Aorta (tissue), 5 donors: ENCODE measurements at places on chromosomes 5 and 9. TPM values are rescaled to one million over a fixed set of nuclear protein-coding genes. Genes with fewer than 3 reads are reported as not detected.
A peak's percentile ranks its signal among the peaks of the same experiment; 100 is the strongest.

Gene MPDZ
- total RNA-seq, result 96.5 TPM

Gene GMCL2
- not detected for total RNA-seq

GRCh38 chr9:27125030-27125429 lies 16.0 kb downstream of the TEK start:
- no peak for DNase-seq
- H3K4me3 ChIP-seq, result no peak overlapping the region
- H3K4me1 ChIP-seq, result no peaks in the 10 kb centered on the region

- H3K4me1 ChIP-seq, result no peaks in the 10 kb centered on the region
- no peaks in the 10 kb centered on the region for H3K36me3 ChIP-seq
- H3K27ac ChIP-seq, result peak overlapping the region; percentile 23
- no peak overlapping the region for H3K4me3 ChIP-seq
Measured at GRCh38 chr9:13786131-13786530, 506.6 kb upstream of the MPDZ start.

DNA sequence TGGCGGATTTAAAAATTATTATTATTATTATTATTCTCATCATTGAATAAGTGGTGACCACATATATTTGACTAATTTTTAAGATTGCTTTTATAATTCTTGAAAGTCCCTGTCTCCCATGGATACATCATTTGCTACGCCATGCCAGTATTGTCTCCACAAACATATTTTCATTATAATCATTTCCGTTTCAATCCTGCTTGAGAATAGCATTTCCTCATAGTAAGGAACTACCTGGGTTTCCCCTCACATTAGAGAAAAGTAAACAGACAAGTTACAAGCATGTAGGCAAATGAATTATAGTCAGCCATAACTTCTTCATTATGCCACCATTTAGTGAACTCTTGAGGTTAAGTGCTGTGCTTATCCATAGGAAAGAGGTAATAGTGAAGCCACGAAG lies 276.6 kb downstream of the NFIB start:
- no peaks in the 10 kb centered on the region for H3K27me3 ChIP-seq
- peaks cover 1% of the 10 kb centered on the region for H3K4me1 ChIP-seq
- H3K36me3 ChIP-seq, result no peaks in the 10 kb centered on the region
- H3K4me3 ChIP-seq, result no peak overlapping the region

GRCh38 chr5:128490761-128491160 lies 47.3 kb downstream of the FBN2 start:
- no peak for DNase-seq
- H3K4me3 ChIP-seq, result no peak overlapping the region
- no peak overlapping the region for H3K27ac ChIP-seq
- H3K27me3 ChIP-seq, result no peaks in the 10 kb centered on the region
- H3K36me3 ChIP-seq, result no peaks in the 10 kb centered on the region
- no peaks in the 10 kb centered on the region for H3K4me1 ChIP-seq

- no peak overlapping the region for H3K27ac ChIP-seq
- H3K27me3 ChIP-seq, result no peaks in the 10 kb centered on the region
- peaks cover 2% of the 10 kb centered on the region for H3K36me3 ChIP-seq
- no peak overlapping the region for H3K4me3 ChIP-seq
- no peaks in the 10 kb centered on the region for H3K4me1 ChIP-seq
Measured at GRCh38 chr9:120490888-120491595, 88.9 kb downstream of the CDK5RAP2 start.
